ENCODE measurements at places on chromosomes 1 and 21.
A peak's percentile ranks its signal among the peaks of the same experiment; 100 is the strongest.

- no peak for DNase-seq
Observed at GRCh38 chr21:45051580-45052434, 22.6 kb upstream of the ADARB1 start.

DNA sequence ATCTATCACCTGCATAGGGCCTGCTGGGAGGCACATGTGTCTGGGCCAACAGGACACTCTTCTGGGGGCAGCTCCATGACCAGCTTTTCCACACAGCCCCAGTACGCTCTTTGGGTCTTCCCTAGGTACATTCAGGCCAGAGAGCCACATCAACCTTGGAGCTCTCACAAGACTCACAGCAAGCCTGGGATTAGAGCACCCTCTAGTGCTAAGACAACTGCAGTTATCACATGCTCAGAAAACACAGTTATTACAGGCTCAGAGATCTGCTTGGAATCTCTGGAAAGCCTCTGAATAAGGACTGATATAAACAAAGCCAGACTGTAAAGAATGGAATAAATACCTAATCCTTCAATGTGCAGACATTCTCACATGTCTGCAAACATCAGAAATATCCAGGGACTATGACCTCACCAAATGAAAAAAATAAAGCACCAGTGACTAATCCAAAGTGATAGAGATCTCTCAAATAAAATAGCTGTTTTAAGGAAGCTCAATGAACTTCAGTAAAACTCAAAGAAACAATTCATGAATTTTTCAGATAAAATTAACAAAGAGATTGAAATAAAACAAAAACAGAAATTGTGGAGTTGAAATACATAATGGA is 563.9 kb upstream of the NR5A2 start:
- peak; percentile 31 for DNase-seq

DNA sequence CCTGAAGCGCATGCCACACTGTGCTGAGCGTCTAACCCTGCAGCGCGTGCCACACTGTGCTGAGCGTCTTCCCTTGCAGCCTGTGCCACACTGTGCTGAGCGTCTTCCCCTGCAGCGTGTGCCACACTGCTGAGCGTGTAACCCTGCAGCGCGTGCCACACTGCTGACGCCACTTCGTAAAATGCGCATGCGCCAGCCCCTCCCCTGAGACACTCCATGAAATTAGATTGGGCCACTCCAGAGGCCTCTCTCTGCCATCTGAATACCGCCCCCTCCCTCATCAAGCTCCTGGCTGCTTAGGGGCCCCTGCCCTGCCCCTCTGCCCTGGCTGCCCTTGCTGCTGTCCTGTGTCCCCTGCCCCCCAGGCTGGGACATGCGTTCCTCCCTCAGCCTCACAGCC is 84.8 kb downstream of the POFUT2 start:
- no peak for DNase-seq

DNA sequence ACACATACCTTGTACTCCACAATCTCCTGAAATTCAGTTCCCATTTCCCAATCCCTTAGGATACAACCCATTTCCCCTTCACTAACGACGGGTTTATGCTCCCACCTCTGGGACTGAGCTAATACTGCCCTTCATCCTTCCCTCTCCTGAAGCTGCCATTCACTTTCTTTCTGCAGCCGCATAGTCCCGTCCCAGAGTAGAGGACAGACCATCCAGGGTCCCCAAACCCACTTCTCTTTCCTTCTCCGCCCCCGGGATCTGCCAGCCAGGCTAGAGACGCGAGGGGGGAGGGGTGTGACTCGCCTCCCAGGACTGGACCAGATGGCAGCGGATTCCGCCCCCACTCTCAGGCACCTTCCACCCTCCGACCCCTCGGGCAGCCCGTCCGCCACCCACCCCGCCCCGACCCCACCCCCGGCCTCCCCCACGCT is 679 bp downstream of the ABL2 start:
- DNase-seq = peak; percentile 23

DNA sequence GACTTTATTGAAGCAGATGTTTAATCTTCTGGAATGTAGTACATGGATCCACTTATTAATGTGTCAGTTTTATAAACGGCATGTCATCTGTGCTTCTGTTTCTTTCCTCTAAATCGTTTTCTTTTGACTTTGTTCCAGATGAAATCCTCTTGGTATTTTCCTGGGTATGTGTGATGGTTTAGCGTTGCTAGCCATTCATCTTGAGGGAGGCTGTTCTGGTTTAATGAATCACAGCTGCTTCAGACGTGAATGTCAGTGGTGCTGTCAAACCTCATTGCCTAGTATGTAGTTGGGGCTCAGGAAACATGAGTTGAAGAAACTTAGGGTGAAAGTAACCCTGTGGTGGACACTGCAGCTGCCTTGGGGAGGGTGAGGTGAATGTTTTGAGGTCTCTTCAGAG is 33.2 kb downstream of the KCNK1 start:
- DNase-seq = no peak

DNA sequence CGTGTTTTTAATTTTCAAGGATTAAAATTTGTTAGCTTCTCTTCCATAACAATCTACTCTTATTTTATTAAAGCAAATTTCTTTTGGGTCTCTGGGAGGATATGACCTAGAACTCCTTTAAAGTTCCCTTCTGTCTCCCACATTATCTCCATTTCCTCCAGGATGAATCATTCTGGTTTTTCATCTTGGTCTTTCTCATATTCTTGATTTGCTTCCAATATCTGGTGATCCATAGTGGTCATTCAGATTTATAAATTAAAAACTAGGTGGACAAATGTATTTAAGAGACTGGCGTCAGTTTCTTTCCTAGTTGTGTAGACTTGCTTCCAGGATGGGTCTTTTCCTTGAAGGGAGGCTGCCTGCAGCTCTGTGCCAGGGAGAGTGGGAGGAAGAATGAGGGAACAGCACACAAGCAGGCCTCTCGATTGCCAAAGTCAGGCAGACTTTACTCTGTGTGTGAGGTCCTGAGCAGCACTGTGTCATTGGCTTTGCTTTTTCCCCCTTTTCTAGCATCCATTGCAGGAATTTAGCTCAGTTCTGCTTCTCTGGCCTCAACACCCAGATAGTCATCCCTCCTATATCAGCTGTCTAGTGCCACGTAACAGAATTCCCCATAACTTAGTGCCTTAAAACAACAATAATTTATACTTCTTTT is 48.1 kb upstream of the FOXO6 start:
- DNase-seq = no peak

DNA sequence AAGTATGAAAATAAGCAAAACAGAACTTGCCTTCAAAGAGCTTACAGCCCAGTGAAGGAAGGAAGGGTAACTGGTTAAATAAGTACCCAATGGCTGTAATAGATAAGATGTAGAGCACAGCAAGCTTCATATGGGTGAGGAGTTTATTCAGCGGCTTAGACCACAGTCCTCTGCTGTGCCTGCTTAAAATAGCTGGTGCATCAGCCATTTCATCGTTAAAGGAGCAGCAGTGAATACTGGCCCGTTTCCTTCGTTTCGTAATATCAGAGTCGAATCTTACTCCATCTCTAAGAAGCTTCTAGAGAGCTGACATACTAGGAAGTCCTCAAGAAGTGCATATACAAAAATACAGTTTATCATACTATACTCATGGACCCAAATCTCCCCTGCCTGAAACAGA is 286.5 kb downstream of the NFIA start:
- no peak for DNase-seq

GRCh38 chr1:17162941-17163340 is 42.0 kb upstream of the PADI1 start:
- no peak for DNase-seq

Measured in NCI-H345 (cell line).